ENCODE measurements at places on chromosomes 13 and 19.

- no peak for DNase-seq
- H3K27me3 ChIP-seq = peaks cover 5% of the 10 kb centered on the region
- no peak overlapping the region for H3K4me3 ChIP-seq
- H3K36me3 ChIP-seq = no peaks in the 10 kb centered on the region
Measured at GRCh38 chr13:98260357-98261164, 83.5 kb upstream of the RNF113B start.

DNA sequence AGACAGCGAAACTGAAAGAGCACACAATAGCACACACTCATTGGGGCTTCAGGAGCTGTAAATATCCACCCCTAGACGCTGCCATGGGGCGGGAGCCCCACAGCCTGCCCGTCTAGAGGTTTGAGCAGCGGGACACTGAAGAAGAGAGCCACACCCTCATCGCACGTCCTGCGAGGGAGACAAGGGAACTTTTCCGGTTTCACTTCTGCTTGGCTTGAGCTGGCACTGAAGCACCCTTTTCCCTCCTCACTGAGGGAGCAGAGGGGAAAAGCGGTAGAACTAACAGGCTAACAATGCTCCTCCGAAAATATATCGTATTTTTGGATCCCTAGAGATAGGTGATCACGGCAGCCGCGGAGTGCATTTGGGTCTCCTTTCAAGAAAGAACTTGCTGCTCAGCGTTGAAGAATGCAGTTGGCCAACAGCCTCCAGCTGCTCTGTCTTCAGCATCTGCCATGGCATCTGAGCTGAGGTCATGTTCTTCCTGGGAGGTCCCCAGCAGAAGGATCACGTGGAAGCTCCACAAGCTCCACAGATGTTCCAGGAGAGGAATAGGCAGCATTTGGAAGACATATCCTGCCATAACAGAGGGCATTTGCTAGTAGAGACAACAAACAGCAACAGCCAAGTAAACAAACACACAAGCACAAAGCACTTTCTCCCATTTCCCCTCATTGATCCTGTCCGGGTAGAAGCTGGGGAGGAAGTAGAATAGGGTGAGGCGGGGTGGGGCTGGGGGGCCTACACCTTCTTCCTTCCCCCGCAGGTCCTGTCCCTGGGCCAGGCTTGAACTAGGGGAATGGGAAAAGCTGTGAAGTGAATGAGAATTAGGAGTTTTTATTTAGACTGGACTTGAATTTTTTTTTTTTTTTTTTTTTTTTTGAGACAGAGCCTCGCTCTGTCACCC is 44.8 kb upstream of the ALOX5AP start:
- H3K4me3 ChIP-seq = peak overlapping the region; percentile 48
- peaks cover 29% of the 10 kb centered on the region for H3K4me1 ChIP-seq
- H3K36me3 ChIP-seq = no peaks in the 10 kb centered on the region
- H3K27me3 ChIP-seq = no peaks in the 10 kb centered on the region
- peak overlapping the region; percentile 61 for H3K27ac ChIP-seq

DNA sequence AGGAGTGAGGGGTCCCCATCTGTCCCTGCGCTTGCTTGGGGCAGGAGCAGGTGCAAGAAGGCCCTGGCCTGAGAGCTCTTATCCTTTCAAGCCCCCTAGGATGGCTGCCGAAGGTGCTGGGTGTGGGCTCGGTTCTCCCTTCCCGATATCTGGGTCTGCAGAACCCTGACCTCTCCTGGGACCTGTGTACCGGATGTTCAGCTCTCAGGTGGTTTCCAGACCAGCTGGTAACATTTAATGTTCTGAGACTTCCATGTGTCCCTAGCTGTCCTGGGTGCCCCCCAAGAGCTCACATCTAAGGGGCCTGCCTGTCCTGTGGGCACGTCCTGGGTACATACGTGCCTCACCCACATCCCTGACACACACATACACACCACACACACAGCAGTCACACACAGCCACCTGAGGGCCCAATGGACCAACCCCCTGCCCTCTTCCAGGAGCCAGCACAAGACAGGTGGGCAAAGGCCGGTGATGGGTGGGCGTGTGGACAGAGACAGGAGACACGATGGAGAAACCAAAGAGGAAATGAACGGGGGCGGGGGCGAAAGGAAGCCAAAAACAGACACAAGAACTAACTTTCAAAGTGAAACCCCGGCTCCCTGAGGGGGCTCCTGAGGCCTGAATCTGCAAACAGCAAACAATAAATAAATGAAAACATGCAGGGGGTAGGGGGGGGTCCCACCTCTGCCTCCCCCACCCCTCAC is 124.3 kb downstream of the PTPRS start:
- no peak overlapping the region for H3K4me3 ChIP-seq
- no peaks in the 10 kb centered on the region for H3K4me1 ChIP-seq
- no peak for DNase-seq
- H3K27ac ChIP-seq = no peak overlapping the region
- H3K36me3 ChIP-seq = no peaks in the 10 kb centered on the region

DNA sequence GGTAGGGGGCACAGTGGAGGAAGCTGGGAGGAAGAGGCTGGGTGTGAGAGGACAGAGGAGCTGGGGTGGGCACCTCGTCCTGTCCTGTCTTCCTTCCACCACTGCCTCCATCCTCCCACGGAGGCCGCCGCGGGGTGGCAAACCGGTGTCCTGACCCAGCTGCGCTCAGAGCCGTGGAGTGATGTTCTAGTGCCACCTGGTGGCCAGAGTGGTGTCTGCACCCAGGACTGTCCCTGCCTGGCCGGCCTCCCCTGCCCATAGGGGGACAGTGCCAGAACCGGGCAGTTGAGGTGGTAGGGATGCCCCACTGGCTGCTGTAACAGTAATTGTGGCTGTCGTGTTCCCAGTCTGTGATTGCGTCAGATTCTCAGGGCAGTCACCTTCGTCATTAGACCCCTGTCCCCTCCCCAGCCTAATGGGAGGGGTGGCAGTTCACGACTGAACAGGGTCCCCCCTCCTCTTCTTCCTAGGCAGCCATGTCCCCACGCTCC is 11.1 kb upstream of the ARRDC2 start:
- no peaks in the 10 kb centered on the region for H3K36me3 ChIP-seq
- peaks cover 26% of the 10 kb centered on the region for H3K4me1 ChIP-seq
- H3K27me3 ChIP-seq = no peaks in the 10 kb centered on the region
- H3K4me3 ChIP-seq = no peak overlapping the region
- peak; percentile 78 for DNase-seq

DNA sequence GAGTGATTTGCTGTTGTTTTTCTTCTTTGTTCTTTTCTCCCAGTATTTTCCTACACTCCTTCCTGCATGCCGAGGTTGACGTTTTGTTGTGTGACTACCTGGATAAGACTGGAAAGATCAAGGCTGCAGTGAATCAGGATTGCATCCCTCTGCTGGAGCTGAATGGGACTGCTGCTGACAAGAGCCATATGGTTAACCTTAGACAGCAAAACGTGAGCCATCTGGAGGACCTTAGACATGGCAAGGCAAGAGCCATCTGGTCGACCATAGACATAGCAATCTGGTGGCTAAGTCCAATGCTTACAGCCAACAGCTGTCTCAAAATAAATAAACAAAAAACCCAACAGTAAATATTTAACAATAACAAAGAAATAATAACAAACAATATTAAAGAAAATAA is 42.6 kb upstream of the ZNF91 start:
- H3K4me3 ChIP-seq = no peak overlapping the region
- H3K27me3 ChIP-seq = no peaks in the 10 kb centered on the region
- H3K27ac ChIP-seq = no peak overlapping the region
- no peaks in the 10 kb centered on the region for H3K4me1 ChIP-seq
- H3K36me3 ChIP-seq = no peaks in the 10 kb centered on the region

- H3K4me3 ChIP-seq = no peak overlapping the region
- peak; percentile 24 for DNase-seq
- no peaks in the 10 kb centered on the region for H3K36me3 ChIP-seq
- H3K27me3 ChIP-seq = no peaks in the 10 kb centered on the region
- H3K4me1 ChIP-seq = no peaks in the 10 kb centered on the region
Measured at GRCh38 chr13:19618977-19619376, 14.5 kb upstream of the MPHOSPH8 start.

DNA sequence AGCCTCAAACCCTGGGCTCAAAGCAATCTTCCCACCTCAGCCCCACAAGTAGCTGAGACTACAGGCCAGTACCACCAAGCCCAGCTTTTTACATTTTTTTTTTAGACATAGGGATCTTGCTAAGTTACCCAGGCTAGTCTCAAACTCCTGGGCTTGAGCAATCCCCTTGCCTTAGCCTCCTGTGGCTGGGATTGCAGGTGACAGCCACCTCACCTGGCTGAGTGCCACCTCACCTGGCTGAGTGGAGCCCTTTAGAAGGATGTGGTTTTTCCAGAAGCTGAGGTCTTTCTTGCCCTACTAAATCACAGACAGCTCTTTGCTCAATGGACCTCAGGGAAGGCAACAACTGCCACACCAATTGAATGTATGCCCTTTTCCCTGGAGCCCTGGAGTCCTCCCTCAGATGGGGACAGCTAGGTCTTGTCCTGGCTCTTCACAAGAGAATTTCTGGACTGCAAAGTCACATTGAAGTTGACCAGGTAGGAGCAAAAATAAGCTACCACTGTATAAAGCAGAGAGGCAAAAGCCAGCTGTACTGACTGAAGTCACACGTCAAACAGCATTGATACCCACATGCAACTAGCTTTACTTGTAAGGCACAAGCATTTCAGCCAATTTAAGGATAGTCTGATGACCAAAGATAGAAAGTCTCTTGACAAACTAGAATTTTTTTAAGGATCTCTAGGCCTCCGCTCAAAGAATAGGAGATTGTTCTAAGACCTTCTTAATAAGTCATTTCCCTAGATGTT is 14.0 kb downstream of the PDX1 start:
- H3K4me3 ChIP-seq = no peak overlapping the region
- no peaks in the 10 kb centered on the region for H3K36me3 ChIP-seq
- no peak for DNase-seq

DNA sequence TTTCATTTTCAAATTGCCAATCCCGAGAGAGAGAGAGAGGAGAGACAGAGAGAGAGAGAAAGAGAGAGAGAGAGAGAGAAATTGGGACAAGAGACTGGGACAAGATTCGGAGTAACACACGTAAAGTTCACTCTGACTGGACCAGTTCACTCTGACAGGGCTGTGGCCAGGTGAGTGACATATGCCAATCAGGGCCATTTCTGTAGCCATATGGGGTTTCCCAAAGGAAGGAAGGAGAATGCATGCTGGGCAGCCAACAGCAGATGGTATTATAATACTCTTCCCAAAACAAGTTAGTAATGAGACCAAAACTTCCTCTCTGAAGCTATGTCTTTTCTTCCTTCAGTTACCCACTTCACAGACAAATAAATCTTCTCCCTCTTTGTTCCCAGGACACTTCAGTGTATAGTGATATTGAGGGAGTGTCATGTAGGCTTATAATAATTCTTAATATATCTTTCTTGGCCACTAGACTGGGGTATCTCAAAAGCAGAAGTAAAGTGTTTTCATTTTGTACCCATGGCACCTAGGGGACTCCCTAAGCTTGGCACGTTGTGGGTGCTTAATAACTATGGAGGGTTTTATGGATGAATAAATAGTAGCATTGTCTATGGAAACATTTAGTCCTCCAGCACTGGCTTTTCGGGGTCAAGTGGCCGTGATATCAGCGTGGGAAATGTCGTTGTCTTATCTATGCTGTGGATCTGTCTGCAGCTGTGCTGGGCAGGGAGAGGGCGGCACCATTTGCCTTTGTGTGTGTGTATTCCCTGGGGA is 51.6 kb downstream of the SERP2 start:
- H3K27ac ChIP-seq = no peak overlapping the region
- peak; percentile 44 for DNase-seq
- no peaks in the 10 kb centered on the region for H3K27me3 ChIP-seq
- no peak overlapping the region for H3K4me3 ChIP-seq
- no peaks in the 10 kb centered on the region for H3K36me3 ChIP-seq

- peaks cover 8% of the 10 kb centered on the region for H3K27me3 ChIP-seq
- H3K27ac ChIP-seq = no peak overlapping the region
Measured at GRCh38 chr19:54345938-54346386, 7.0 kb upstream of the LILRA4 start.

GRCh38 chr19:1426736-1427135 is 11.5 kb upstream of the RPS15 start:
- H3K27ac ChIP-seq = no peak overlapping the region
- H3K36me3 ChIP-seq = peaks cover 94% of the 10 kb centered on the region

- H3K4me3 ChIP-seq = no peak overlapping the region
- no peaks in the 10 kb centered on the region for H3K27me3 ChIP-seq
- H3K4me1 ChIP-seq = peaks cover 27% of the 10 kb centered on the region
Measured at GRCh38 chr19:49855277-49855675, 4.3 kb downstream of the PTOV1 start.

DNA sequence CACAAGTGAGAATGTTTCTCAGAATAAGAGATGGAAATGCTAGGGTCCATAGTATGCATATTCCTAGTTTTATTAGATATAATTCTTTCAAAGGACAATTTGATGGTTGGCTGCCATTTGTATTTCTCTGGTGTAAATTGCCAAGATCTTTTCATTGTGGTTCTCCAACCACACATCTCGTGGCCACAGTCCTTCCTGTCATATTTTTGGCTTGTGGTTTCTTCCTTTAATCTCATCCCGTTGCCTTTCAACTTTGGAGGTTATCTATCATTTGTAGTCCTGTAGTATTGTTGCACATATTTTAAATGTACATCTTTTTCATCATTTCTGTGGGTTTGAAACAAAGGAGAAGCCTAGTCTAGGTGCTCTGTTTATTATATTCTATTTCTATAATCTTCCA is 61.2 kb downstream of the WASF3 start:
- H3K27ac ChIP-seq = no peak overlapping the region
- DNase-seq = peak; percentile 7
- H3K27me3 ChIP-seq = peaks cover 10% of the 10 kb centered on the region
- peaks cover 5% of the 10 kb centered on the region for H3K4me1 ChIP-seq

- H3K4me3 ChIP-seq = no peak overlapping the region
- H3K4me1 ChIP-seq = no peaks in the 10 kb centered on the region
- no peak for DNase-seq
- H3K27me3 ChIP-seq = no peaks in the 10 kb centered on the region
- no peak overlapping the region for H3K27ac ChIP-seq
Measured at GRCh38 chr13:63048653-63049052, 1633.0 kb upstream of the PCDH20 start.

DNA sequence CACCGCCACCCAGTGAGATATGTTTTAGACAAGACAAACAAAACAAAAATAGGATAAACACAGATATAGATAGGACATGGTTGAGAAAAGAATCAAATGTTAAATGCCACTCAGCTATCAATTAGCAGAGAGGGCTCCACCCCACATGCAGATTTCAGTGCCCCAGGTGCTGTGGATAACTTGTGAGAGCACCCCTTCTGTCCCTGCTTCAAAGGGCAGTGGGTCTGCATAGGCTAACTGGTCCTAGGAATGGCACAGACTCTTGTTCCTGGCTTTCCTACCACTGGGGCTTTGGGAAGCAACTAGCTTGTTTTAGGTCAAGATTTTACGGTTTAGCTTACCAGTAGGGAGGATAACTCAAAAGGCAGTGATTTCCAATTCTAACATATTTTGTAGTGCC is 460.3 kb downstream of the TSHZ3 start:
- H3K4me3 ChIP-seq = no peak overlapping the region
- DNase-seq = no peak
- peaks cover 6% of the 10 kb centered on the region for H3K27me3 ChIP-seq
- H3K4me1 ChIP-seq = no peaks in the 10 kb centered on the region

DNA sequence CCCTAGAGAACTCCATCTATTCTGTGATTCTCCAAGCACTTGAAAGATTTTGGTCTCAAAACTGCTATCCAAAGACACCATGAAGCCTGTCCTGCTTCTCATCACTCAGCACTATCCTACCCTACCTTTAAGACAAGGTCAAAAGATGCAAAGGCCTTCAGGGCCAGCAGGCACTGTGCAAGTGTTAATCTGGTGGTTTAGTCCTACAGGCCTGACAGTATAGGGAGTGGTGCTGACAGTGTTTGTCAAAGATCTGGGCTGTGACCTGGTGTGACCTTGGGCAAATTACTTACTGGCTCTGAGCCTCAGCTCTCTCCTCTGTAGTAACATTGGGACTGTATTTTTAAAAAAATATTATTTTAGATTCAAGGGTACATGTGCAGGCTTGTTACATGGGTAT is 28.0 kb downstream of the SIAH3 start:
- no peaks in the 10 kb centered on the region for H3K36me3 ChIP-seq
- no peak for DNase-seq
- H3K4me1 ChIP-seq = no peaks in the 10 kb centered on the region
- H3K27ac ChIP-seq = no peak overlapping the region

All from DND-41 (cell line).